ENCODE measurements at places on chromosomes 1 and 21.

- DNase-seq: no peak
Measured at GRCh38 chr21:46154955-46155513, 345 bp downstream of the FTCD start.

GRCh38 chr1:47996406-47997226 lies 569 bp downstream of the TRABD2B start:
- DNase-seq: no peak

GRCh38 chr1:172220376-172220775 lies 200.1 kb upstream of the C1orf105 start:
- no peak for DNase-seq

DNA sequence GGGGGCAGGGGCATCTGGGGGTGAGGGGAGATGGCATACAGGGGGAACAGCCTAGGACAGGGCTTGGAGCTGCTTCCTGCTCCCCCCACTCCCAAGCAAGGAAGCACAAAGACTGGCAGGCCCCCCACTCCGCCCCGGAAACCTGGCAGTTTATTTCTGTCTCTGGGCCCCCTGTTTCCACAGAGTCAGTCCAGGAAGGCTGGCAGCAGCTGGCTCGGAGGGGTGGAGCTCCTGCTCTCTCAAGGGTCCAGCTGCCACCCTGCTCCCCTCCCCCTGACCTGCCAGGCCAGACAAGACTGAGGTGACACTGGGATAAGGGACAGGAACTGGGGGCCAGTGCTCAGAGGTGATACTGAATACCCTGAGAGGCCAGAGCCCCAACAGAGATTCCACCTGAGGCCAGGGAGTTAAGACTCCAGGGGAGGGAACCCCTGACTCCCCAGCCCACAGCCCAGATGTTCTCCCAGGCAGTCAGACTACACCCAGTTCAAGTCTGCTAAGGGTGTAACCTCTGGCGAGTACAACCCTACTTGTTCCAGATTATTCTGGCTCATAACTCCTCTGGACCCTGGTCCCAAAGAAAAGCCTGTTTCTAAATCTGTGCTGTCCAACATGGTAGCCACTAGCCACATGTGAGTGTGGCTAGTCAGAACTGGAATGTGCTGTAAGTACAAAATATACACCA lies 26.3 kb downstream of the AHDC1 start:
- no peak for DNase-seq

- no peak for DNase-seq
Measured at GRCh38 chr1:218743861-218744505, 398.8 kb downstream of the TGFB2 start.

DNA sequence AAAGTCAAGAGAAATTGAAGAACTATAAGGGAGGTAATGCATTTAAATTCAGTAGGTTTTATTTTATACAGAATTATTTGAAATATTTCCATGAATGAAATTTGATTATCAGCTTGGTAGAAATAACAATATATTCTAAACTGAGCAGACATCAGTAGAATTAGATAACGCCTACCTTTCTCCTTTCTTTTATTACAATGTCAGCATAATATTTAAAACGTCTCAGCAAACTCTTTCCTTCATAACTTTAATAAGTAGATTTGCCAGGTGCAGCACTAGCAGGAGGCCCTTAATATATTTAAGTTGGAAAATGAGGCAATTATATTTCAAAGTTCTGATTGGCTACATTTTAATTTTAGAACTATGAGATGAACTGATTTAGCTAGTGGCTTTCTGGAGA lies 298.8 kb downstream of the BRINP3 start:
- DNase-seq: no peak

DNA sequence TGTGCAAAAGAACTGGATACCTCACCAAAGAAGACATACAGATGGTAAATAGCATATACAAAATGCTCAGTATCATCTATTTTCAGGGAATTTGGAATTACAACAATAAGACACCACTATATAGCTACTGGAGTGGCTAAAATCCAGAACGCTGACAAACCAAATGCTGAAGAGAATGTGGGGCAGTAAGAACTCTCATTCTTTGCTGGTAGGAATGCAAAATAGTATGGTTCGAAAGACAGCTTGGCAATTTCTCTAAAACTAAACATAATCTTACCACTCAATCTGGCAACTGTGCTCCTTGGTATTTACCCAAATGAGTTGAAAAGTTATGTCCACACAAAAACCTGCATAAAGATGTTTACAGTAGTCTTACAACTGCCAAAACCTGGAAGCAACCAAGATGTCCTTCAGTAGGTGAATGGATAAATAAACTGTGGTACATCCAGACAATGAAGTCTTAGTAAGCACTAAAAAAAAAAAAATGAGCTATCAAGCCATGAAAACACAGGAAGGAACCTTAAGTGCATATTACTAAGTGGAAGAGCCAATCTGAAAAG lies 26.5 kb downstream of the TARBP1 start:
- no peak for DNase-seq

GRCh38 chr1:55138823-55139222 lies 76.3 kb downstream of the USP24 start:
- no peak for DNase-seq

- DNase-seq: no peak
Measured at GRCh38 chr1:50421768-50422674, 1.2 kb downstream of the DMRTA2 start.

GRCh38 chr1:184624051-184624450 lies 130.6 kb downstream of the EDEM3 start:
- DNase-seq: no peak

GRCh38 chr1:33324677-33325575 lies 4.0 kb upstream of the A3GALT2 start:
- no peak for DNase-seq

- no peak for DNase-seq
Measured at GRCh38 chr1:108745980-108746381, 493 bp upstream of the STXBP3 start.

DNA sequence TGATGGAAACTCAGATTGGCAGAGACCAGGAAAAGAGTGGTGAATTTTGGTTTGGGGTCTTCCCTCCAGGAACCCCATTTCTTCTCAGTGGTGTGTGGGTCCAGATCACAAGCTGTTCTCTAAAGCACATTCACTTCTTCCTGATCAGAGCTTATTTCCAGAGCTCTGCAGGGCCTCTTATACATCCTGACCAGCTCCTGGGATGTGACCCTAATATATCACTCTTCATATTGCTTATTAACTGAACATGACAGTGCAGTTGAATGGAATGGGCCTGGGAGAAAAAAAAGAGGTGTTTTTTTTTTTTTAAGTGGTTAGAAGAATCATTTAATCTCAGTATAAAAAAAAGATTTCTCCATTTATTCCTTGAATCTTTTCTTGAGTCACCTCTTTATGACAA lies 29.6 kb upstream of the DNM3 start:
- no peak for DNase-seq

DNA sequence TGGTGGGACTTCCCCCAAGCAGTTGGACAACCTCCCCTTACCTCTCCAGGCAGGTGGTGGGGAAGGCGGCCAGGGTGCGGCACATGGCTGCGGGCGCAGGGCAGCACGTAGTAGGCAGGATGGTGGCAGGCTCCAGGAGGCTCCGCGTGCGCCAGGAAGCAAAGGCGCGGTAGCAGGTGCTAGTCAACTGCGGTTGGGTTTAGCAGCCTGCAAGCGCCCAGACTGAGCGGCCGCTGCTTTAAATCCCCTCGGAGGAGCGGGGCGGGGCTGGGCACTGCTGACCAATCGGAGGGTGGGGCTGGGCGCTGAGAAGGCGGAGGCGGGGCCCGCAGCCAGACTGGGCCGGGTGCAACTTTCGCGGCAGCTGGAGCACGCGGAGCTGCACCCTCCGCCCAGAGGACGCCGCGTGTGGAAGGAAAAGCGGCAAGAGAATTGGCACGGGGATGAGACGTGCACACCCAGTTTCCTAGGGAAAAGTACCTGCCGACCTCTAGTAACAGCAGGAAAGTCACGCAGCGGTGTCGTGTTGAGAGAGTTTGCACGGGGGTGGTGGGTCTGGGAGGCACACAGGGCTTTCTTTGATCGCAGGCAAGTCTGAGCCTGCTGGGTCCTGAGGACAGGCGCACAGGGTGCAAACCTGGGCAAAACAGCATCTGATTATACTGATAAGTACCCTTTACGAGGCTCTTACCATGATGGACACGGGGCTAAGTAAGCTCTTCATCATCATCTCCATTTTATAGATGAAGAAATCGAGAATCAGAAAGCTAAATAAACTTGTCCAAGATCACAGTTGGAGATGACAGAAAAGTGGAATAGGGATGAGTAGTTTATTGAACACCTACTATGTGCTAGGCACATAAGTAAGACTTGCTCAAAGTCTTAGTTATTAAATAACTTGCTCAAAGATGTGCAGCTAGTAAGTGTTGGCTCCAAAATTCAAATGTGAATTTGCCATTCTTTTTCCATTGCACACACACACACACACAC lies at the start of gene RGS16:
Gene RGS16, minus strand, starts transcription at position 215 of the 990 bp plus-strand sequence. Its CDS starts 130 bp downstream, at position 85.
- DNase-seq: peak; percentile 70

DNA sequence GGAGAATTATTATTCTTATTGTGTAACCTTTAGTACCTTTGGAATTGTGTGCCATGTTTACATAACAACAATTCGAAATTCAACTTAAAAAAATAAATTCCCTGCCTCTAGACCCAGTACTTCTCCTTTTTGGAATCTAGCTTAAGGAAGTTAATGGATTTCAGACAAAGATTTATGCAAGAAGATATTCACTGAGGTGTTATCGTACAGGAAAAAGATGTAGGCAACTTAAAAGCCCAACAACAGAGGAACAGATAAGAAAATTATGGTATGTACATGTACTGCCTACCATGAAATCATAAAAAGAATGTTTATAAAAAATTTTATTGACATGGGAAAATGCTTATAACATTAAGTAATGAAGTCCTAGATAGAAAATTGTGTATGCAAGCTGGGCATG lies 18.2 kb upstream of the STMN1 start:
- DNase-seq: no peak

DNA sequence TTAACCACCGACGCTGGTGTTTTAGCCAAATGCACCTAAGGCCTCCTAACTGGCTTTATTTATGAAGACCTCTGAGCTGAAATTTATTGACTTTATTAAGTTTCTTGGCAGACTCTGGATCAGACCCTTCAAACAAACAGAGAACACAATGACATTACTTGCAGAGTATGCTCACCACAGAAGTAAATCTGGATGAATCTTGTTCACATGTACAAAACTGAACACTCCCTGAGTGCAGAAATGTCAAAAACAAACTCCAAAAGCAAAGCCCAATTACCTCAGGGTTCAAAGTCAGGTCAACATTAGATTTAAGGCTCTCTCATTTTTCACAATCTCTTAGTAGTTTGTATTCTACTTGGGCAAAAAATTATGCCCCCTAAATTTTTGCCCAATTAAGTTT lies 218.6 kb downstream of the SLC45A1 start:
- DNase-seq: no peak

DNA sequence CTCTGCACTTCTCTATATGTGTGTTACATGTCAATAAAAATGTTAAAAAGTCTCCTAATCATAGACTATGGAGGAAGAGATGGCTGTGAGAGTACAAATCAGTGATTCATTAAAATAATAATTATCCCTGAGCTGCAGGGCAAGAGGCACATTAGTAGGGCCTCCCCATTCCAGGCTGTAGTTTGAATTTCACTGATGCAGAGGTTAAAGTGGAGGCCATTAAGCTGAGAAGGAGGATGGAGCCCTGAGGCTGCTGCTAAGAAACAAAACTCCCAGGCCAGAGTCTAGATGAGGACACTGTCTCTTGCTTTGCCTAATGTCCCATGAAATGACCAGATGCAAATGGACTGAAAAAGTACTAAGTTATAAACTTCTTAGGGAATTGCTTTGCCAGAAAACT lies 89.1 kb upstream of the WDR26 start:
- no peak for DNase-seq

DNA sequence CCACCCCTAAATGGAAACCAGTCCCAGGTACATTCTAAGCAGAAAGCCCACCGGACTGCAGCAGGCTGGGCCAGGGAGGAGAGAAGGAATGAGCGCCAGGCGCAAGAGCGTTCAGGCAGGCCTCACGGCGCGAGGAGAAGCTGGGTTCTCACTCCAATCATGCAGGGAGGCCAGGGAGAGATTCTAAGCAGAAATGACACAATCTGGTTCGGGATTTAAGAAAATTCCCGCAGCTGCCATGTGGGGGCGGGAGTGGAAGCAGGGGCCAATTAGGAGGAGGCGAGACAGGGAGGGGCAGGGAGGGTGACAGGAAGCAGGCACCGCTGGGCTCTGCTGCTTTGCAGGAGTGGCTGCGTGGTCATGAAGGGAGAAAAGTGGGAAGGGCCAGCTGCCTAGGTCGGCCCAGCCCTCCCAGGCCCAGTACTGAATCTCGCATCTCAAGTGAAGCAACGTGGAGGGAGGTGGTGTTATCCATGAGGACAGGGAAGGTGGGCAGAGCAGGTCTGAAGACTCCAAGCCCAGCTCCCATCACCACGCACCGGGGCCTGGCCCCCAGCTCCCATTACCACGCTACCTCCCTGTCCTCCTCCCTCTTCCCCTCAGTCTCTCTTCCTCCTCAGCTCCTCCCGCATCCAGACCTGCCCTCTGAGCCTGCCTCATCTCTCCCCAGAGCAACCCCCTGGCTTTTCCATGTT lies 11.8 kb downstream of the NPHP4 start:
- no peak for DNase-seq

GRCh38 chr1:3543076-3544039 lies 68.0 kb downstream of the MEGF6 start:
- DNase-seq: no peak

DNA sequence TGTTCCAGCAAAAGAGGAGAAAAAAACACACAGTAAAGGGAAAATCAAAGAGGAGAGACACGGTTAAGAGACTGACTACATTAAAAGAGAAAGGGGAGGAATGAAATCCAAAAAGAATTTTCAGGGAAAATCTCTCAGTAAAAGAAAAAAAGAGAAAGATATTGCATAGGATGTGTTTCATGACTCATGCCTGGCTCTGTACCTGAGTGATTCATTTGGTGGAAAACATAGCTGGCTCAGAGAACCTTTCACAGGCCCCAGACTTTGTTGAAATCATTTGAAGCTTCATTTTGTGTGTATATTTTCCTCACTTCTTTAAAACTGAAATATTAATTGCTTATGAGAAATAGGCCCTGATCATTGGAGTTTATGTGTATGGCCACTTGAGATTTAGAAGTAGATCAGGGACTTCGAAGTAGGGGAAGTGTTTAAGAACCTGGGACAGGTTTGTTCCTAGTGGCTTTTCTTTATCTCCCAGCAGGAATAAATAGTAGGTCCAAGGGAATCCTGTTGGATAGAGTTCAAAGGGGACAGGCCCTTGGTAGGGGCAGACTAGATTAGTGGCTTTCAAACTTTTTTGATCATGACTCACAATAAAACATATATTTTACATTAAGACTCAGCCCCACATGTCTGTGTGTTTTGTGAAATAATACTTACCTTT lies 239.1 kb upstream of the SGIP1 start:
- no peak for DNase-seq
